ENCODE measurements at places on chromosomes 5 and 9.
A peak's percentile ranks its signal among the peaks of the same experiment; 100 is the strongest.

DNA sequence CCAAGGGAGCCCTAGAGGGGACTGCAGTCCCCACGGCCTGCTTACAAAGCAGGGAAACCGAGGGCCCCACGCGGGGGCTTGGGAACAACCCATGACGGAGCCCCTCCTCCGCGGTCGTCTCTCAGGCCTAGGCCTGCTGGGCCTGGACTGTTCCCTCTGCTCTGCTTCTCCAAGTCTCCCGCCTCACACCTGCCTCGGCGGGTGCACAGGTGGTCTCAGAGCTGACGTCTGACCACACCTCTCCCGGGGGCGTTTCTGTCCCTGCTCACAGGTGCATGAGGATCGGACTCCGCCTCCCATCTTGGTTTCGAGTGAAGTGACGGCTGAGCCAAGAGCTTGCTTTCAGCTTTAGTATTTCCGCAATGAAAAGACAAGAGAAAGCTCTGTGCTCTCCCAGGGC is 72.1 kb downstream of the MRPL36 start:
- DNase-seq: no peak

- DNase-seq: no peak
Observed at GRCh38 chr9:116202219-116202912, 48.8 kb downstream of the PAPPA start.

DNA sequence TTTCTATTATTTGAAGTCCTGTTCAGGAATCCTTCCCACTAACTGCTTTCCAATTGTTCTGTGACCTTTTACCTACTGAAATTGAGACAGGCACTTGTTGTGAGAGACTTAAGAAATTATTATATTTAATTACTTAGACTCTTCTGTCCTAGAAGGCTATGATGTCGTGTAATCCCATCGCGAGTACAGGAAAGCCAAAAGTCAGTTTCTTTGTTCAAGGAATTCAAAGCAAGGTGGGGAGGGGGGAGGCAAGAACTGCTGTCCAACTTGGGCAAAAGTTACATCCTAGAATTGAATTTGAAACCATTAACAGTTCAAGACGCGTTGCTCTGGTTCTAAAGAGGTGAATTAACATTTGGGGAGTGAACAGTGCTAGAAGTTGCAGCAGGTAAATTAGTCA is 17.9 kb downstream of the NDUFA8 start:
- no peak for DNase-seq

- DNase-seq: no peak
Observed at GRCh38 chr5:23466401-23466912, 41.0 kb upstream of the PRDM9 start.

- DNase-seq: peak; percentile 45
Observed at GRCh38 chr5:108418197-108418596, 36.3 kb upstream of the FBXL17 start.

GRCh38 chr9:136684339-136684738 is 2.9 kb downstream of the AGPAT2 start:
- no peak for DNase-seq

GRCh38 chr5:75922480-75922879 is 160.7 kb upstream of the SV2C start:
- no peak for DNase-seq

DNA sequence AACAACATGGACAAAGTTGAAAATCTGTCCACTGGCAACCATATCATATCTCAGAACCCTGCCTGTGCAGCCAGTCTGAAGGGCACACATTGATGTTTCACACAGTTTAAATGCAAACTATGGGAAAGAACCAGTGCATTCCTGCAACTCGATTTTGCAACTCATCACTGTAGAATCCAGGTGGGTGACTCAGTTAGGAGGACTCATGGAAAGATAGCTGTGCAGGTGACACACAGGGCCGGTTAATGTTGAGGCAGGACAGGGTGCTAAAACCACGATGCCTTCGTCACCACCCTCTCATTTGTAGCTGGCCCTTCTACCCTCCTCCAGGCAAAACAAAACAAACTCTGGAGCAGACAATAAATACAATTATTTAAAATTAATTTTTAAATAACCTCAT is 62.8 kb downstream of the TLE1 start:
- no peak for DNase-seq

GRCh38 chr5:35850967-35851680 is 5.6 kb upstream of the IL7R start:
- DNase-seq: no peak

DNA sequence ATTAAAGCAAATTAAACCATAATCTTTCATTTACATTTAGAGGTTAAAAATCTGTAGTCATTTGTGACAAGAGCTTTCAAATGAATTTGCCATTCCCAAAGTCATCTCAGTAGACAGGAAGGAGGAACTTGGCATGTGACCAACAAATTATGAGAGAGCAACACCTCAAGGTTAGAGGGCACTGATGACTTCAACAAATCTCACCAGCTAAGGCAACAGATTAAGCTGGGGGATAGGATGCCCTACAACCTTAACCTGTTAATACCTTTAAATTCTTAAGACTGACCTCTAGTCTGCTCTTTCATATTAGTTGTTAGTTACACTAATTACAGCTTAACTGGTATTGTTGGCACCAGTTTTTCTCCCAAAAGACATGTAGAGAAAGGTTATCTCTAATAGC is 18.4 kb downstream of the POU5F2 start:
- DNase-seq: no peak

DNA sequence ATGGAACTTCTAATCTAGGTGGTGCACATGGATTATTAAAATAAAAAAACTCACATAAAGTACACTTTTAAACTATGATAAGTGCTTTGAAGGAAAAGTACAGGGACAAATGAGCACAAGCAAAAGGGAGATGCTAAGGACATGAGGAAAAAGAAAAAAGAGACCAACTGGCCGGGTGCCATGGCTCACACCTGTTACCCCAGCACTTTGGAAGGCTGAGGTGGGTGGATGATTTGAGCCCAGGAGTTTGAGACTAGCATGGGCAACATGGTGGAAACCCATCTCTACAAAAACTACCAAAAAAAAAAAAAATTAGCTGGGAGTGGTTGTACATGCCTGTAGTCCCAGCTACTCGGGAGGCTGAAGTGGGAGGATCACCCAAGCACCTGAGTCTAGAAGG is 67.1 kb downstream of the SH3TC2 start:
- no peak for DNase-seq

- no peak for DNase-seq
Observed at GRCh38 chr9:15867334-15867733, 314.5 kb downstream of the CCDC171 start.

GRCh38 chr9:18330401-18331309 is 143.3 kb upstream of the ADAMTSL1 start:
- DNase-seq: no peak

- DNase-seq: no peak
Observed at GRCh38 chr5:68922172-68922987, 171.4 kb upstream of the SLC30A5 start.

DNA sequence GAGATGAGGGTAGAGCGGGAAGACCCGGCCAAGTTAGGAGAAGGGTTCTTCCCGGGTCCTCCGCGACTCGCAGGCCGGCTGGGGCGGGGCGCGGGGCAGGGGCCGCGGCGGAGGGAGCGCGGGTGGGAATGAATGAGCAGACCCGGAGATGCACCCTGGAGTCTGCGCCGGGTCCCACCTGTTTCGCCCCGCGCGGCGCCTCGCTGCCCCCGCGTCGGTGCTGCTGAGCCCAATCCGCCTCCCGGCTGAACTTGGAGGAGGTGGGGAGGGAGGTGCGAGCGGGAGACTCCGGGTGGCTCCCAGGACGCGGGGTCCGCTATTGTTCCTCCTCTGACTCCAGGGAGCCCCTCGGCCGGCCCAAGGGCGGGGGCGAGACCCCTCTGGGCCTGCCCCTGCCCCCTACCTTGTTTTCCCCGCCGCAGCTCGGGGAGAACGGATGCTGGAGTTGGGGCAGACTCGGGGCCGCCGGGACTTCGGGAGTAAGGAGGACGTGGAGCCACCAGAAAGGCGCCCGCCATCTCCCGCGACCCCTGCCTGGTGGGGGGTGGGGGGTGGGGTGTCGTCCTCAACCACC is 659 bp downstream of the RAI14 start:
- DNase-seq: no peak

DNA sequence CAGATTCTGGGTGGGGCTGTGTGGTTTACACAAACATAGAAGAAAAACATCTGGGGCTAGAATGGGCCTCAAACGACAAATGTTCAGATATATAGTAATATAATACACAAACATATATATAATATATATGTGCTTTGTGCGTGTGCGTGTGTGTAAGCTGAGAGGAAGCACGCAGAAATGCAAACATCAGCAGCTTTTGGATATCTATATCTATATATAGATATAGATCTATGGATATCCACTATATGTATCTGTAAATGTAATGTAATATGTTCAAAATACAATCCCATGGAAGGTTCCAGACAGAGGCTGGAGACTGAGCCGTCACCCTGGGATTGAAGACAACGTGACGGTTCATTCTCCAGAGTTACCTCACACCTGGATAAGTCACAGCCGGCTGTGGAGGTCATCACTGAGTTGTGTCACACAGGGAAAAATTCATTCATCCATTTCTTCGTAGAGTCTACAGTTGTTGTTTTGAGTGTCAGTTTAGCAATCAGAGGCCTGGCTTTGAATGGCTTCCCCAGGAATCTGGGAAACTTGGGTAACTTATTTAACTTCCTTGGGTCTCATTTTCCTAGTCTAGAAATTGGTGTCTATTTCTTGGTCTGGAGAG is 123.0 kb upstream of the CPEB4 start:
- no peak for DNase-seq

- no peak for DNase-seq
Observed at GRCh38 chr9:72557549-72557948, 36.1 kb downstream of the TMC1 start.

DNA sequence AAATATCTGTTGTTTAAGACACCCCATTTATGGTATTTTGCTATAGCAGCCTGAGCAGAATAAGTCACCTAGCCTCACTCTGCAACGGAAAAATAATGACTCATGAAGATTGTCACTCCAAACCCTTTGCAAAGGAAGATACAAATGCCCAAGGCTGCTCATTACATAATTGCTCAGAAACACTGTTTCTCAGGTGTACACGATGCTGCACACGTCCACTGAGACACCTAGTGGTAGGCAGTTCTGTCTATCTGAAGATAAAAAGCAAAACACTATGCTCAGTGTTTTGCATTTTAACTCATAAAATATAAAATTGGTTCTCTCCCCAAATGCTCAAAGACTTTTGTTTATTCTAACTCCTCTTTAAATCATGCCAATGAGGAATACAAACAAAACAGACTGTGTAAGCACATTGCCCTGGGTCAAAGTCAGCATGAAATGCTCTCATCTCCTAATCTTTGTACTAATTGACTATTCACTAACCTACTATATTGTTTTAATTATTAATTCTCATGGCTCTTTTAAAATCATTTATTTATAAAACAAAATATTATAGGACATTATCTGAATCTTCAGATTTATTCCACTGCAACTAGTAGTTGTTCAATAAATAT is 7.7 kb upstream of the TSLP start:
- no peak for DNase-seq

GRCh38 chr9:122309861-122310260 is 45.2 kb downstream of the MRRF start:
- DNase-seq: no peak

DNA sequence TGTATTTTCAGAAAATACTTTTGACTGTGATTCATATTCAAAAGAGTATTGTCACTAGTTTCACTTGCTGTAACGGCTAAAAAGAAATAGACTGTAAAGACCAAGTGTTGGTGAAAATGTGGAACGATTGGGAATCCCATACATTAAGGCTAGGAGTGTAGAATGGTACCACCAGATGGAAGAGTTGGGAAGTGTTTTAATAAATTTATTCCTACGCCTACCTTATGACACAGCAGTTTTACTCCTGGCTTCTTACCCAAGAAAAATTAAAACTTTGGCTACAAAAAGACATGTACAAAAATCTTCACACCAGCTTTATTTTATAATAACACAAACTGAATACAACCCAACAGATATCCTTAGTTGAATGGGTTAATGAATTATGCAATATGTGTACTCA is 256.2 kb downstream of the TAF11L14 start:
- DNase-seq: no peak

GRCh38 chr9:124800306-124801259 is 23.6 kb downstream of the OLFML2A start:
- DNase-seq: peak; percentile 2

- no peak for DNase-seq
Observed at GRCh38 chr5:159628703-159629102, 287.6 kb upstream of the ADRA1B start.

GRCh38 chr5:116626272-116626723 is 51.7 kb upstream of the SEMA6A start:
- peak; percentile 79 for DNase-seq

DNA sequence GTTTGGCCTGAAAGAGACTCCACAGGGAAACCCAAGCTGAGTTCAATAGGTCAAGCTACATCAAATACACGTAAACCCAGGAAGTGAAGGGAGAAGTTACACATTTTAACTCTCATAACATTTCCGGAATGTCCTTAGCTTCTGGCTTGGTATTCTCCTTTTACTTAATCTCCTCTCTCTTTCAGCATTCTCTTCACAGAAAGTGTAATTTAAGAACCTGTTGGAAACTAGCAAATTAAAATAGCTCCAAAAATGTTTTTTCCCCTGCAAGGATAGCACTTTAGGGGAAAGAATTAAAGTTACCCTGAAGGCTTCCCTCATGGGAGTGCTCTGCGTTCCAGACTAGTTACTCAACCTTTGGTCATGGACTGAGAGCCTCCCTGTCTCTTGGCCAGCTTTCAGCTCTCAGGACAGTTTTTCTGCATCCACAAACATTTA is 292.7 kb upstream of the TARS1 start:
- no peak for DNase-seq

- no peak for DNase-seq
Observed at GRCh38 chr9:22143799-22144625, 134.9 kb upstream of the CDKN2B start.

GRCh38 chr9:16664211-16664610 is 206.3 kb downstream of the BNC2 start:
- DNase-seq: no peak

GRCh38 chr5:8829323-8830029 is 716.4 kb downstream of the SEMA5A start:
- no peak for DNase-seq

DNA sequence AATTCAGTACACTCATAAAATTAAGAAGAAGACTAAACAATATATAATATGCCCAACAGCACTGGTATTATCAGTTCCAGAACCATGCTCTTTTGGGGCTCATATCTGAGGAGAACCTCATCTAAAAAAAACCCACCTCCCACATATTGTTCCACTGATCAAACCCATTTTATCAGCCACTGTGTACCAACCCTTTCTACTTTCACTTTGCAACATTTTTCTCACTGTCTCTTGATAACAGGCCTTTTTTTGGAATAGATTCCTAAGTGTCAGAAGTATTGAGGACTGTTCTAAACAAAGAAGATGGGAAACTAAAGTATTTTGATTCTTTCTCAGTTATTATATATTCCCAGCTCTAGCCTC is 173.2 kb downstream of the GABRB2 start:
- DNase-seq: no peak
